ENCODE measurements at places on chromosomes 6 and 20.

DNA sequence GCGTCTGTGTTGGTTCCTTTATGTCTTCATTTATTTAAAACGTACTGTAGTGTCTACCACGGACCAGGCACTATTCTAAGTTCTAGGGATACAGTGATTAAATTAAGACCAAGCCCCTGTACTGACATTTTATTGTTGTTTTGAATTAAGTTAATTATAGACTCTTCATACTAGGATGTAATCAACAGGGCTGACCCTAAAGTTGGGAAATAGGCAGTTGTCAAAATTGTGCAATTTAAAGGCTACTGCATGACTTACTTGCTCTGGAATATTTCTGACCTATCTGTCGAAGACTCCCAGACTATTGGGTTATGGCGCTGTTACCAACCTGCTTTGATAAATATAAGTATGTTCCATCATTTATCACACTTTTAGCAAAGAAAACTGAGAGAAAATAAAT is 6.7 kb downstream of the MYO6 start:
- peak; percentile 19 for DNase-seq

GRCh38 chr6:89745716-89746115 is 73.9 kb downstream of the MDN1 start:
- DNase-seq = no peak

GRCh38 chr6:92161953-92162352 is 1257.4 kb downstream of the EPHA7 start:
- DNase-seq = no peak

DNA sequence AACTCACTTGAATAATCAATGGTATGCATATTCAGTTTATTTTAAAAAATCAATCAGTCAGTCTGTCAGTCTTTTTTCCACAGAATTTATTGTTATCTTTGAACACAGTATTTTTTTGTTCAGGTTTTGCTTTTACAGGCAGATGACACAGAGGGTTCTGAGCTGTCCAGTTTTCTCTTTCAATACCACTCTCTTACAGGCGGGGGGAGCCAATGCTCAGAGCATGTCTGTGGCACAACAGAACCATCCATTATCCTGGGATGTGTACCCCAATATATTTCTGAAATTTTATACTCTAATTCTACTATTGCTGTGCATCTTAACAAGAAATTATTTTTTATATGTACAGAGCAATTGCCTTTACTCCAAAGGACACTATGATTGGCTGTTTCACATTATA is 21.2 kb downstream of the ROS1 start:
- DNase-seq = no peak

GRCh38 chr20:11979306-11979990 is 61.8 kb downstream of the BTBD3 start:
- DNase-seq = no peak

GRCh38 chr6:79686707-79687309 is 55.7 kb downstream of the SH3BGRL2 start:
- no peak for DNase-seq

DNA sequence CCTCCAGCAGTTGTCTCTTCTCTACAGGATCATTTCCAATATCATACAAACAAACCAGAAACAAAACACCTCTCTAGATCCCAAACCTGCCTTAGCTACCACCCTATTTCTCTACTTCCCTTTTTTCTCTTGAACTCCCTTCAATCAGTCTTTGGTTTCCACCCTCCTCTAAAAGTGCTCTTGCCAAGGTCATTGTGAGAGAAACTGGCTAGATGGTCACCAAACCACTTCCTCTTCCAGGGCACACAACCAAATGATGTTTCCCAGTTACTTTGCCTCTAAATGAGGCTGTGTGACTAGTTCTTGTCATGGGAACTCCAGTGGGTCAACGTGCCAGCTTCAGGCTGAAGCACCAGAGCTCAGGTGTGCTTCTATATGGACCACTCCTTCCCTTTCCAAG is 85.8 kb upstream of the ARMC2 start:
- DNase-seq = peak; percentile 64

- no peak for DNase-seq
Measured at GRCh38 chr6:95230071-95230740, 347.1 kb upstream of the MANEA start.

DNA sequence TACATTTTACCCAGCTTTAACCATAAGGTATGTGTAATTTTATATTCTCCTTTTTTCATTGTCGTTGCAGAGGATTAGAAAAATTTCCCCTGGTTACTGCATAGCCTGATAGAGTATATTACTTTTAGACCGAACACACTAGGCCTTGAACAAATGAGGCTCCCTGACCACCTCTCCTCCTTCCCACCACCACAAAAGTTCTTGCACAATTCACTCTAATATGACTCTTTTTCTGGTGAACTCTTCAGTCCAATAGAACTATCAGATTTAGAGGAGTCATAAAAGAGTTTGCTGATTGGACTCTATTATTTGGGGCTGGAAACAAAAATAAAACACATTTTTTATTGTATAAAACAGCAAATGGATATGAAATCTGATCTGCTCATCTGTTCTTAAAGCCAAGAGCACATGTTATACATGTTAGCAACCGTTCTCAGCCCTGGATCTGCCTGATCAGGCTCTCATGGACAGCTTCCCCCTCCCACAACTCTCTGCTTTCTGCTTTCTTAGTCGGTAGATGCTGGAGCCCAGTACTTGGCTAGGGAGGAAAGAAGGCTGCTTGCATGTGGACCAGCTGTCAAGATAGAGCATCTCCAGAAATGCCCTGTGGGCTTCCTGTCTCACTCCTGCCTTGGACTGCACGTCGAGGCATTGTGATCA is 83.5 kb downstream of the CD164 start:
- no peak for DNase-seq

- no peak for DNase-seq
Measured at GRCh38 chr6:100417036-100417435, 47.7 kb downstream of the SIM1 start.

DNA sequence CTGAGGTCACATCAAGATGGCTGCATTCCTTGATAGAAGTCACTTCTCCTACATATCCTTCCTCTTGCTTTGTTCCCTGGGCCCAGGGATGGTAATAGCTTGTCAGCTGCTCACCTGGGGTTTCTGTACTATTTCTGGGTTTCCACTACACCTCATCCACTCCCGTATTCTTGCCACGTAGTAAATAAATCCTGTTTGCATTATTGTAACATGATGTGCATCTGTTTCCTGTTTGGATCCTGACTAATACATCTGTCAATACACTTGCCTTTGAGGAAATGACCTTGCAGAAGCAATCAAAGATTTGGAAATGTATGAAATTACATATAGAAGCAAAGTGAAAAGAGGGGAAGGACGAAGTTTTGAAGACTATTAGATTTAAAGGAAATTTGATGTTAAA is 619.0 kb downstream of the PHF3 start:
- DNase-seq = no peak

- DNase-seq = no peak
Measured at GRCh38 chr6:123393331-123393730, 243.4 kb downstream of the TRDN start.

DNA sequence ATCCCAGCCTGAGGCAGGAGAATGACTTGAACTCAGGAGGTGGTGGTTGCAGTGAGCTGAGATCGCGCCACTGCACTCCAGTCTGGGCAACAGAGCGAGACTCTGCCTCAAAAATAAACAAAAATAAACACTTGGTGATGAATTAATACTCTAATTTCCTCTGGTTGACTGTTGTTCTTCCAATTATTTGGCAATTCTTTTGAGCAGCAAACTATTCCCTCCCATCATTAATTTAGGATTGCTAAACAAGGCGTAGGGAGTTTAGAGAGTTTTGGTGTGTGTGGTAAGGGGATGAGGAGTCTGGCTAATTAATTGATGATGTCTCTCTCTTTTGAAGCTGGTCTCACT is 2.7 kb upstream of the ID1 start:
- no peak for DNase-seq

DNA sequence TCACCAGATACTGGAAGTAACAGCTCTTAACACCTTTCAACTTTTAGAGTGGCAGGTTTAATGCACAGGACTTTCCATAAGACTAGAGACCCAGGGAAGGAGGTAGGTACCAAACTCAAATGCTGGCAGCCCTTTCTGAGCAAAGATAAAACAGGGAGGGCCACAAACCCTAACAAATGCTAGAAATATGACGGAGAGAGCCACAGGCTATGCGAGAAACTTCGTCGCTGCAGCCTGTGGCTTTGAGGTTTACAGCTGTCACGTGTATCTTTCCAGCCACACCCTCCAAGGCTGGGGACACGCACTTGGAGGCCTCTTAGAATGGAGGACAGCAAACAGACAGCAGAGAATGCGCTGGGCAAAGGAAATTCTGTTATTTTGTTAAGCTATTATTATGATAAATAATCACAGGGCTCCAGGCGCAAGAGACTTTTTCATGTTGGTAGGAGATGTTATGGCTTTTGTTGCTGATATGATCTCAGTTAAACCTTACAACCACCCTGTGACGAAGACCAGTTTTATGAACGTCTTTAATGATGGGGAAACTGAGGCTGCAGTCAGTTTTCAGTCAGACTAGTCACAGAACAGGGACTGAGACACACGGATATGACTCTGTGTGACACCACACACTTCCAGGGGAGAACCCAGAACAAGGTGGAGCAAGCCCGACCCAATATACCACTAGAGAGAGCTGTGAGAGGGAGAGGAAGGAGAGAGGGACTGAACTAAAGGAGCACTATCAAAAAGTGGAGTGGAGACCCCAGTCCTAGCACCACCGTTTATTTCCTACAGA is 2.0 kb downstream of the TRAM2 start:
- DNase-seq = peak; percentile 44

DNA sequence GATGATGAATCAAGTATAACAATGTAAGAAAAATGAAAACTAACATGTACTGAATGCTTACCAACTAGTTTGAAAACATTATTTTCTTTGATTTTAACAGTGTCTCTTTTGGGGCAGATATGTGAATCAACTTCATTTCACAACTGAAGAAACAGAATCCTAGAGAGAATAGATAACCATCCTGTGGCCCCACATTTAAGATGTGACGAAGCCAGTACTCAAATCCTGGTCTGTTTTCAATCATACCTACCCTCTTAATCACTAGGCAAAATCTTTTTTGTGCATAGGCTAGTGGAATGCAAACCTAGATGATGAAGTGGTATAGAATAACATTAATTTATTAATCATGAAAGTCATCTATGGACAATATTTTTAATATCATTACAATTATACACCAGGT is 371.6 kb upstream of the EPHA7 start:
- no peak for DNase-seq

GRCh38 chr20:60236613-60237012 is 278.4 kb downstream of the CDH26 start:
- no peak for DNase-seq

DNA sequence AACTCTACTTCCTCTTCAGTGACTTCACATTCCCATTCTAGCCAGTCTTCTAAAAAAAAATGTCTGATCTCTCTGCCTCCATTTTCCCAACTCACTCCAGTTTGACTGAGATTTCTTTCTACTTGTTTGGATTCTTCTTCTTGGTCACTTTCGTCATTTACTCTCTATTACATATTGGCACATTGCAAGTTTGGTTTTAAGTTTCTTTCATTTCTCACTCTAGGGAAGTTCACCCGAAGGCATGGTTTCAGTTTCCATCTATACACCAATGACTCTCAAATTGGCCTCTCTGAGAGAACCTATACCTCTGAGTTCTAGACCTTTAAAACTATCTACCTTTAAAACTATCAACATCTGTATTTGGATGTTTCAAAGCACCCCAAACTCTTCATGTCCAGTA is 51.3 kb downstream of the CD109 start:
- DNase-seq = peak; percentile 93

DNA sequence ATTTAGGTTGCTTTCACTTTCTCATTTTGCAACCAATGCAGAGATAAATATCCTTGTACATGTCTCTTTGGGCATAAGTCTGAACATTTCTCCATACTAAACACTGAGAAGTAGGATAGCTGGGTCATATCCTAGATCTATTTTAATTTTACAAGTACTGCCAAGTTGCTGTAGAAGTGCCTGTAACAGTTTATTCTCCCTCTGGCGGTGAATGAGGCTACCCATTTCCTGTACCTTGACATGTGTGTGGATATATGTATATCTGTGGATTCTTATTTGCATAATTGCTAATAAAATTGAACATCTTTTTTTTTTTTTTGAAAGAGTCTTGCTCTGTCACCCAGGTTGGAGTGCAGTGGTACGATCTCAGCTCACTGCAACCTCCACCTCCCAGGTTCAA is 48.0 kb upstream of the PNRC1 start:
- DNase-seq = peak; percentile 40

- DNase-seq = peak; percentile 29
Measured at GRCh38 chr20:62825986-62826645, 9.3 kb downstream of the COL9A3 start.

DNA sequence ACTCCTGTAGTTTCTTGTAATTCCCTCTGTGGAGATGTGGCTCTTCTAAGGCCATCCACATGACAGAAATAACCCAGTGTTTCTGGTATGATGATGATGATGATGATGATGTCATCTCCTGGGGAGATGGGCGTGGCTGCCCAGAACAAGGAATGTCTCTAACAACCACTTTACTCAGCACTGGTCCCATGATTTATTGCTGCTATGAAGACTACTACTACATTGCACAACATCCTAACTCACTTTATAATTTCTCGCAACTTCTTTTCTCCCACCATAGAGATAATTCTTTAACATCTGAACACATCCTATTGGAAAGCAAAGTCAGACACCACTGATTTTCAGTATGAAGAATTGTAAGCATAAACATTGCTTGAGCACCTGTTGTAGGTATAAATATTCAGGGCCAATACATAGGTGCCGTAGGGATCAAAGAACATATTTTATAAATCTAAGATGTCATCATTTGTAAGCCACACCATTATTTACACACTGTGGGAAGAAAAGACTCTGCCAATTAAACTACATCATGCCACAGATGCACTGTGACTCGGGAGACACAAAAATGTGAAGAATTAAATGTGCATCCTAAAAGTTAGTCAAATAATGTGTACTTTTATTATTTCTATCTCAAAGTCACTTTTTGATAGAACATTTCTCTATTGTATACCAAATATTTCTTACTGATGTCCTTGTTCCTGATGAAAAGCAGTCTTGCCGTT is 6.4 kb downstream of the TPMT start:
- DNase-seq = peak; percentile 93

GRCh38 chr6:69820018-69820417 is 23.2 kb upstream of the LMBRD1 start:
- DNase-seq = no peak

DNA sequence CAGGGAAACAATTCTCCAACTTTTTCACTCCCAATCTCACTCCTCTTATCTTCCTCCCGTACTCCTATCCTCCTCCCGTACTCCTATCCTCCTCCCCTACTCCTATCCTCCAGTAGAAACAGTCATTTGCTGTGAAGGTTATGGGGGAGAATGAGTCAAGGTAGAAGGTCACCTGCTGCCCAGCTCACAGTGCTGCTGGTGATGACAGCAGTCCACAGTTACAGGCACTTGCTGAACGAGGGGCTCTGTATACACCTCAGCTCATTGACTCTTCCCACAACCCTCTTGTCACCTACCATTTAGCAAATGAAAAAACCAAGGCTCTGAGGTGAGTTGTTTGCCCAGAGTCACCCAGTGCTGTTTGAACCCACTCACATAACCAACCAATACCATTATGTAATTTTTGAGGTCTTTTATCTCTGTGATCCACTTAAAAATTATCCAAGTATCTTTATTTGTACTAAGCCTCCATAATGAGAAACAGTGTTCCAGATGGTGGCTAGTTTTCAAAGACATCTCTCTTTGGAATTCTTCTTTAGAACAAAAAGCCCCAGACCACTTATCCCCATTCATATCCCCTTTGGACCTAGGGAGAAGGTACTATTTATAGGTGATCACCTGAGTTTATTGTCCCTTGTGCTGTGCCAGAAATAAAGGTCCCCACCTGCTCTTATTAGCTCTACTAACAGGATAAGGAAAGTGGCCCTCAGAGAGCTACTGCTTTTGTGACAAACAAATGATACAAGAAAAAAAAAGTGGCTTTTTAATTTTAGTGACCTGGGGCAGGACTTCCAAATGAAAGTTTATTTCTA is 53.2 kb downstream of the PTPN1 start:
- no peak for DNase-seq

All from inflammatory macrophage treated with lipopolysaccharide for 4 hours (primary cell).